Activated CD4-positive, alpha-beta T cell treated with anti-CD3 and anti-CD28 coated beads, Interleukin-2, amount 50 U/mL, for 1 hour (primary cell): ENCODE measurements at places on chromosomes 2 and 18.

DNA sequence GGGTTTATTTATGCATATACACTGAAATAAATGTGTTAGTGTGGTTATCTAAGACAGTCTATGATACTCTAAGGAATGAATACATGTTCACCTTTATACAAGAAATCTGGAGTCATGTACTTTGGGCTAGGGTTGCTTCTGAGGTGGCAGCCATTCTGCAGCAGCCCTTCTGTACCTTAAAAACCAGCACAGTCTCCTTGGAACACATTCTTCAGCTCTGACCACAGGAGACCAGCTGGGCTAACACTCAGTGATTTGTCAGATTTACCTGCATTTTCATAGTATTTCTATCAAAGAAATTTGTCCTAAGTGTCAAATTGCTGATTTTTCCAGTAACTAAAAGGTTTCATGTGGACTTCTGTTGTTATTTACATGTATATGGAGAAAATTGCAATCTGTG lies 167.7 kb downstream of the CAMKMT start:
- no peak for DNase-seq

GRCh38 chr2:178188466-178188865 lies 5.8 kb upstream of the OSBPL6 start:
- DNase-seq: no peak

DNA sequence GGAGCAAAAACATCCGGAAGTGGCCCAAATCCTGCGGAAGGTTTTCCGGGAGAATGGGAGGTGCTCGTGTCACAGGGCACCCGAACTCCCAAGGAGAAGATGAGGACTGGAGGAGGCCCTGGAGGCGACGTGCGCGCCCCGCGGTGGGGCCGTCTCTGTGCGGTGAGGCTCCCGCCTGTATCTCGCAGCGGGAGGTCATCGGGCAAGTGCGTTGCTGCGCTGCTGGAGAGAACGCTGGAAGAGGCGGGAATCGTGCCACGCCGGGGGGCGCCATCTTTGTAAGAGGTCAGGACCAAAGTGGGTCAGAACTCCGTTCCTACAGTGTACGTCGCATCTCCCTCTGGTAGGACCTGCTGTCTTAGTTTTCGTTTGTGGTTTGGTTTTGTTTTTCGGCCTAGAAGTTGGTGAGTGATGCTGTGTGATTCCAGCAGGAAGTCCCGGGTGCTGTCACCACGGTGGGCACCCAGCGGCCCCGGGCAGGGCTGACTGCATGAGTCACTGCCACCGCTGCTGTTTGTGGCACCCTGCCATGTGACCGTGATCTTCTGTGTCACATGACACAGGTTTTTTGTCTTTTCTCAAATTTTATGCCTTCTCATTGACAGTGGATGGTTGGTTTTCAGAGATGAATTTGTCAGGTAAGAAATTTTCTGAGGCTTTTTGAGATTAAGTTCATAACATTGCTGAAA lies 21.5 kb upstream of the ATP9B start:
- no peak for DNase-seq

GRCh38 chr2:149572102-149572953 lies 15.2 kb downstream of the MMADHC start:
- DNase-seq: no peak

- no peak for DNase-seq
Measured at GRCh38 chr18:79965119-79965902, 868 bp downstream of the HSBP1L1 start.

- no peak for DNase-seq
Measured at GRCh38 chr18:27728659-27729058, 448.3 kb downstream of the CDH2 start.

DNA sequence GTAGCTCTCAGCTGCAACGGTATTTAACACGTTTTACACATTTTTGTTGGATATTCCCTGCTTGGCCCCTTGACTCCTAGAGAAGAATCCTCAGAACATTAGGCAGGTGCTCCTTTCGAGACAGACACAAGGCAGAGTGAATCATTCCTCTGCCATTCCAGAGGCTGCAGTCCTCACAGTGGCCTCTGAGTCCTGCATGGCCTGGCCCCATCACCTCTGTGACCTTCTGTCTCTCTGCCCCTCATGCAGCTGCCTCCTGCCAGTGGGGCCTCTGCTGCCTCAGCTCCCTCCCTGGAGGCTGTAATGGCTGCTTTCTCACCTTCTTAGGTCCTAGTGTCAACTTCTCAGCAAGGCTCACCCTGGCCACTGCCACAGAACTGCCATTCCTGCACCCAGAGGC lies 101.3 kb downstream of the PTPRM start:
- no peak for DNase-seq

- DNase-seq: no peak
Measured at GRCh38 chr2:119753041-119753929, 6.4 kb upstream of the PTPN4 start.

DNA sequence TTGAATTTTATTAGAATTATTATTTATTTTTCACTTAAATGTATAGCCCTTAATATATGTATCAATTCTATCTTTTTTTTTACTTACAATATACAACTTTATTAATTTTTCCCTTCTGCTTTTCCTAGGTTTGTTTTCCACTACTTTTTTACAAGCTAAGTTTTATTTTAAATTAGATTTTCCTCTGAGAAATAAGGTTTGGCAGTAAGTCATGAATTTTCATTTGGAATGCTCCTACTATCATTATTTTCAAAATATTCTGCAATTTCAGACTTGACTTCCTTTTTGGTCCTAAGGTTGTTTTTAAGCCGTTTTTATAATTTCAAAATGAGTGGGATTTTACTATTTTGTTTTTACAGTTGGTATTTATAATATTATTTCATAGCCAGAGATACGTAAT lies 222.8 kb upstream of the PIEZO2 start:
- no peak for DNase-seq

- no peak for DNase-seq
Measured at GRCh38 chr2:53510401-53510800, 257.2 kb upstream of the CHAC2 start.

DNA sequence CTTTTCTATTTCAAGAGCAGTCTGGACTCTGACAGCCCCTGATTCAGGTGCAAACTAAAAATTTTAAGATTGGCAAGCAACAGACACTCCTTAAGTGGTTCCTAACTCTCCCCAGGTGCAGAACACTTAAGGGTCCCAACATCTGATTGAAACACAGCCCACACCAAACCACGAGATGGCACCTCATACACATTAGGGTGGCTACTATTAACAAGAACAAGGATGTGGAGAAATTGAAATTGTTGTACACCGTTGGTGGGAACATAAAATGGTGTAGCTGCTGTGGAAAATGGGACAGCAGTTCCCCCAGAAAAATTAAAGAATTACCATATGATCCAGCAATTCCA lies 82.3 kb downstream of the POLR1A start:
- no peak for DNase-seq

DNA sequence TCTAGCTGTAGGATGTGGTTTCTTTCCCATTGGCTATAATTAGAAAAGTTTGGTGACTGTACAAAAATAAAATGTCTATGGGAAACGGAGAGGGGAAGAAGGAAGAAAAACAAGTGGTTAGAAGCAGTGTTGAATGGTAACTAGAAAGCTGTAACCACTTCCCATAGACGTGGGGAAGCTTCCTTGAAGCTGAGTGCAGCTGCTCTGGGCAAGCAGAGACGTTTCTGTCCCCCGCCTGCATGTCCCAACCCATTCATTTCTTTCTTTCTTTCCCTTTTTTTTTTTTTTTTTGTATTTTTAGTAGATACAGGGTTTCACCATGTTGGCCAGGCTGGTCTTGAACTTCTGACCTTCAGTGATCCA lies 367.8 kb upstream of the HS6ST1 start:
- DNase-seq: no peak

GRCh38 chr2:46356991-46357390 lies 59.8 kb downstream of the EPAS1 start:
- no peak for DNase-seq

DNA sequence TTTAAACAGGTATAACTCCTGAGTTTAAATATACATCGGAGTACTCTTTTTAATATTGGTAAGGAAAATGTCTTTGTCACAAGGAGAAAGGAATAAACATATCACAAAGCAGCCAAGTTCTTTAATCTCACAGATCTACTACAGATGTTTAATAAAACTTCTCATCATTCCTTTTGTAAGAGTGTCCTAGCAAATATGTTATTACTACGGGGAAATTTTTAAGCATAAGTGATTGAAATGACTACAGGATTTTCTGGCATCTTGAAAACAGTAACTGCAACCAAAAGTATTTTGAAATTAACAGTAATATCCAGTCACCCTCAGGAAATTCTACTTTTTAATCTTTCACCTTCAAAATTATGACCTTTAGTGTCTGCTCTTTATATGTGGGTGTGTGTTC lies 403.1 kb downstream of the IRS1 start:
- no peak for DNase-seq

- DNase-seq: no peak
Measured at GRCh38 chr2:88658326-88658725, 31.1 kb upstream of the EIF2AK3 start.

DNA sequence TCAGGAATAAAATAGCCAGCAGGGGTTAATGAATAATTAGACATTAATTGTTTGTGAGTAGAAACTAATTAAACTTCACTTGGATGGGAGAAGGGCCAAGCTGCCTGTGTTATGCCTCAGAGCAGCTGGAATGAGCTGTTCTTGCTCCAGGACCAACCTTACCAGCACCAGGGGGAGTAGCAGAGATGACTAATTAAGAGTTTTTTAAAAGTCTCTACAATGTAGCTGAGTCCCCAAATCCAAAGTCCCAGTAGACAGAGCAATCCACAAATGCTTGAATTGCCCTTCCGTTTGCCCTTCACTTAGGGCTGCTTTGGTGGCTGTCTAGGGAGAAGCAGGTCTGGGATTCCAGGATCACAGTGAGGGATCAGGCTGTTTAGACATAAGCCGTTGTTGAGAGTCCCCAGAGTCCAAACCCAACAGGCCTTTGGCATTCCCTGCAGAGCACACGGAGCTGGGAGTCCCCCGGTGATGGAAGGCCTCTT lies 59.4 kb downstream of the RHOB start:
- no peak for DNase-seq

GRCh38 chr2:220991972-220992371 lies 580.1 kb downstream of the EPHA4 start:
- no peak for DNase-seq

DNA sequence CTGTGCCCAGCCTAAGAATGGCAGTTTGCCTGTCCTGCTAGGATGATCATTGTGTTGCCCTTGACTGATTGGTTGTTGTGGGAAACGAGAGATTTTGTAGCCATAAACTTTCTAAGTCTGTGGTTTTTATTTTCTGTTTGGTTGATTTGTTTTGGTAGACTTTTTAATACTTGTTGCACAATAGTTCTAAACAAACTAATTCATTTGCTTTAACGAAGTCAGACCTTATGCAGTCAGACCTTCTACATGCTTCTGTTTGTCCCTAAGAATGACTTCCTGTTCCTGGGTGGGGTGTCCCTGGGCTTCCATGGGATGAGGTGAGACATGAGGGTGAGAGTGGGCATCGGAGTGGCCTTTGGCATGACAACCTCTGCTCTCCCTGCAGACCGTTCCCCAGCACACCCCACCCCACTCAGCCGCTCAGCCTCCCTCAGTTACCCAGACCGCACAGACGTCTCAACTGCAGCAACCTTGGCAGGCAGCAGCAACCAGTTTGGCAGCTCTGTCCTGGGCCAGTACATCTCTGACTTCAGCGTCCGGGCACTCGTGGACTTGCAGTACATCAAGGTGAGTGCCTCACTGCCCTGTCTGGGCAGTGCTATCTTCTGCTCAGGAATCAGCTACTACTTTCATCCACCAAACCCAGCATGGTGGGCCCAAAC lies 7.8 kb upstream of the CNNM3 start:
- no peak for DNase-seq

DNA sequence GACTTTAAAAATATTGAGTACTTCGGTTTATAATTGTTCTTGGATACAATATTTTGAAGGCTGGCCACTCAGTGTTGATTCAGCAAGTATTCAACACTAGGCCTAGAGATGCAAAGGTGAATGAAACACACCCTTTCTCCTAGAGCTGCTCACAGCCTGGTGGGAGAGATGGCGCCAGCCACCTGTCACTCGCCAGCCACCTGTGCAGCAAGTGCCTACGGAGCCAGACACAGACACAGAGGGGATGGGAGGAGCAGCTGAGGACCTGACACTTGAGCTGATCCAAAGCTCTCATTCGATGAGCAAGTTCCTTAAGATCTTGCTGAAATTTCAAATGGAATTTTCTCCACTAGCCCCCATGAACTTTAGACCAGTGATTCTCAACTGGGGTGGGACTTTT lies 151.1 kb upstream of the RIOK3 start:
- no peak for DNase-seq

GRCh38 chr2:2648094-2648493 lies 317.0 kb upstream of the MYT1L start:
- DNase-seq: no peak

DNA sequence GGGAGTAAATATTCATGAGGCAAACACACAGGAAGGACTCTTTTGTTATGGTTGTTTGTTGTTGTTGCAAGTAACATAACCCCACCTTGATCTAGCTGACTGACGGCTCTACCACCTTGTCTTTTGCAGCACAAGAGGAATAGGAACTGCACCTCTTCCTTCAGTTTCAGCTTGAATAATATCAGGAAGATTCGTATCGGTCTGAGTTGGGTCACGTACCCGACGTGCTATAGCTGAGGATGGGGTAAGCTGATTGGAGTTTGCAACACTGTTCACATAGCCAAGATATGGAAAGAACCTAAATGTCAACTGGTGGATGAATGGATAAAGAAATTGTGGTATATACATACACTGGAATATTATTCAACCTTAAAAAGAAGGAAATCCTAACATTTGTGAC lies 14.5 kb upstream of the IL1RN start:
- DNase-seq: no peak

DNA sequence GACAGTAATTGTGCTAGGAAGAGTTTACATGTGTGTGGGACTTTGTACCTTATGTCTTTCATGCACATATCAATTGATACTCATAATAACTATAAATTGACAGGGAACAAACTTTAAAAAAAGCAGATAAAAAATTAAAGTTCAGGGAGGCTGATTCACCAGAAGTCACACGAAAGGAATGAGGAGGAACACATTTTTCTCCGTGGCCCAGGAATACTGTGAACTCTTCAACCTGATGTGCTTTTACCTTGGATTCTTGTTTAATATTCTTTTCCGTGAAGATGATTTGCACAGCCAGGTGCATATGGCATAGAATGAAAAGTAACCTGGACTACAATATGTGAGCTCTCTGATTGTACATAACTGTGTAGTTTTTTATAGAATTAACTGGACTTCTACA lies 326.3 kb downstream of the CDH7 start:
- no peak for DNase-seq

DNA sequence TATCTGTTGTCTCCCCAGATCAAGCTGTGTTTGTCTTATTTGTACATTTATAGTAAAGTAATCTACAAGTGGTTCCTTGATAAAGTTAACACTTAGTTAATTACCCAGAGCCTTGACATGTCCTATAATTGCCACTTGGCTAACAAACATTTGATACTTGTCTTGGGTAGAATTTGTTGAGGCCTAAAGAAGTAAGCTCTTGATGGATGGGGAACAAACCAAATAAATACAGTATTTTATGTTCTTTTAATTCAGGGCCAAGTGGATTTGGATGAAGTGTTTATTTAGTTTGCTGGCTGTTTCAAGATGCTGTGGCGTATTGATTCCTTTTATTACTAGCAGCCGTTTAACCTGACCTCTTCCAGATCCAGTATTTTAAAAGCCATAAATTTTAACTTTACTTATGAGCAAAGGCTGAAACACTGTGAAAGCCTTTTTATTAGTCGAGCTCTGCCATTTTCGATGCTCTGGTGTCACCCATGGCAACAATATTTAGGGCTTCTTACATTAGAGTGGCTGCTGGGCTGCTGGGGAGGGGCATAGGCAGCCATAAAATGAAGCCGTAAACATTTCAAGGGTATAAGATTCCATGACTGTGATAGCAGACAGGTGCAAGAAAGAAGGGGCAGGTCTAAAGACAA lies 401.6 kb upstream of the NRP2 start:
- no peak for DNase-seq
